ENCODE measurements at places on chromosomes 11 and 22. TPM values are rescaled to one million over a fixed set of nuclear protein-coding genes. Genes with fewer than 3 reads are reported as not detected.

DNA sequence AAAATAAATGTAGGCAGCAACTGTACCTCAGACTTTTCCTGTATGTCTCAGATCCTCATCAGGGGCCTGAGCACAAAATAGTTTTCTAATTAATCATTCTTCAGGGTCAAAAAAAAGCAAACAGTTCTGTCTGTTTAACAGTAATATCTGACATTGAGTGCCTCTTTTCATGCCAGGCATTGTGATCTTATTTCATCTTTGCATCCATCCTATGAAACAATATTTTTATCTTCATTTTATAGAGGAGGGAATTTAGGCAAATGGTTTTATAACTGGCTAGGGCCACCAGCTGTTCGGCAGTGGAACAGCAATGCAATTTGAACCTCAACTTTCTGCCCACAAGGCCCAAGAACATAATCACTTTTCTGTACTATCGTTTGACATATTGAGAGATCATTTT is 145.6 kb downstream of the WNT7B start:
- ATAC-seq: no peak

- ATAC-seq: no peak
Observed at GRCh38 chr22:35349704-35350538, 31.0 kb upstream of the HMOX1 start.

The ANO1 gene
- total RNA-seq: 0.11 TPM

The SRRD gene
- 40.3 TPM for total RNA-seq

GRCh38 chr11:130314184-130314749 is 450 bp downstream of the ZBTB44 start:
- peak; percentile 66 for ATAC-seq
